ENCODE measurements at places on chromosomes 6 and 20.
A peak's percentile ranks its signal among the peaks of the same experiment; 100 is the strongest.

- no peak for DNase-seq
Observed at GRCh38 chr20:13260650-13261279, 39.7 kb downstream of the ISM1 start.

GRCh38 chr6:6823568-6824224 lies 235.2 kb downstream of the LY86 start:
- no peak for DNase-seq

DNA sequence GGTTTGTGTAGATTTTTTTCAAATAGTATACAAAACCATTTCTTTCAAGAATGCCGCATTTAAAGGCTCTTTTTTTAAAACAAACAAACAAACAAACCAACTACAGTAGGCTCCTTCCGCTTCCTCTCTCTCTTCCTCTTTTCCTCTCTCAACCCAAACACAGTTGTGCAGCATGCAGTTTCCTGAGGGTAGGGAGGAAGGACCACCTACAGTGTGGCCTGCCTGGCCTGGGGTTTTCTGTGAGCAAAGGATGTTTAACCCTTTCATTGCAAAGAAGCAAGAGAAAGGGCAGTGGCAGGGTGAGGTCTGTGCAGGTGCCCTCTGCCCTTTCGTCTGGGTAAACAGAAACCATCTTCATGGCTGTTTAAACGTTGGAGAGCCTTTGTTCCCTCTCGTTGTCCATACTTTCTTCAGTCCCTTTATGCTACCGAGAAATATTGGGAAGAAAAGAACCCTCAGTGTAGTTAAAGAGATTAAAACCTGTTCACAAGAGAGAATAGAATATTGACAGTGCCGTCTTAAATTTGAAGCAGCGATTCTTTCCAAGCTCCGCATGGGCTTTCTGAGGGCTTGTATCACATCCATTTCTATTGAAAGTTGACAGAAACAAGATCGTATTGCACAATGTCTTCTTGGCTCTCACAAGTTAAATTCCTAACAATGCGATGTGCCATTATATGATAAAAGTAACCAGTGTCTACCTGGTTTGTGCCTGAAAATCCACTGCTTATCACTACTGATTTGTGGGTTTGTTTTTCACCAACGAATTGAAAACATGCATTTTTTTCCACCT lies 215.5 kb upstream of the SNX9 start:
- no peak for DNase-seq

- DNase-seq = no peak
Observed at GRCh38 chr6:36340306-36340617, 3.6 kb upstream of the BNIP5 start.

DNA sequence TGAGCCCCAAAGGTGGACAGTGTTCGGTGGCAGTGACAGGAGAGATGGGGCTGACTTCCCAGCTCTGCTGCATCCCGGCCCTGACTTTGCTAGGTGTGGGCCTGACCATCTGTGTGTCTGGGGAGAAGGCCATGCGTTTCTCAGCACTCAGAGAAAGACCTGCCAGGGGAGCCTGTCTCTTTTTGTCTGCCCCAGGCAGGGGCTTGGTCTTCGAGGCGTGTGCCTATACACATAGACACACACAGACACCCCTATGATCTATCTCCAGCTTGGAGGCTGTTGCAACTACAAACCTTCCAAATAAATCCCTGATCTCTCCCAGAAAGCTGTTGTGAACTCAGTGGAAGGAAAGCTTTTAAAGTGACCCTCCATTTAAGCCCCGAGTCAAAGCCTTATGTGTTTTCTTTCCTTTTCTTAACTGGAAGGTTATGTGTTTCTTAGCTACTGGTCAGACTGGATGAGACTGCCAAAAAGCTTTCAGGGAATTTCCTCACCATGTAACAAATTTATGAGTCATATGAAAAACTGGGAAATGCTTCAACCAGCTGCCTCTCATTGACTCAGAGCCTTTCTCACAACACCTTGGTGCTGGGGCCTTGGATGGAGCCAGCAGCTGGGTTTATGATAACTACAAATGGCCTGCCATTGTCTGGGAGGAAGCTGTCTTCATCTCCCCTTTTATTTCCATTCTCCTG lies 102.6 kb downstream of the CDC5L start:
- no peak for DNase-seq

GRCh38 chr6:149319422-149319821 lies 1.9 kb downstream of the TAB2 start:
- no peak for DNase-seq

- DNase-seq = no peak
Observed at GRCh38 chr20:48454671-48455490, 372.9 kb downstream of the PREX1 start.

- DNase-seq = no peak
Observed at GRCh38 chr20:14543040-14543439, 205.6 kb upstream of the FLRT3 start.

DNA sequence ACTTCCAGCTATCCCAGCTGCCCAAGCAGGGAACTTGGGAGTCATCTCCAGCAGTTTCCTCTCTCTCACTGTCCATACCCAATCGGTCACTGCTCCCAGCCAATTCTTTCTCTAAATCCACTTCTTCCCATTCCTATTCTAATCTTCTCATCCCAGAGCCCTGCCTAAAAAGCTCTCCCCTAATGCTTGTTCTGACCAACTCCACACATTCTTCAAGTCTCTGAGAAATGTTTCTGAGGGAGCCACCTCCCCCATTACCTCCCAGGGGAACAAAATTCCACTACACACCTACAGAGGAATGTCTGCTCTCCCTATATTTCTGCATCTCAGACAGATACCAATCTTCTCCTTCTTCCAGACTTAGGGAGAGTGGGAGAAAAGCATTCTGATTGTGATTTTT lies 14.0 kb downstream of the SLC17A4 start:
- no peak for DNase-seq

DNA sequence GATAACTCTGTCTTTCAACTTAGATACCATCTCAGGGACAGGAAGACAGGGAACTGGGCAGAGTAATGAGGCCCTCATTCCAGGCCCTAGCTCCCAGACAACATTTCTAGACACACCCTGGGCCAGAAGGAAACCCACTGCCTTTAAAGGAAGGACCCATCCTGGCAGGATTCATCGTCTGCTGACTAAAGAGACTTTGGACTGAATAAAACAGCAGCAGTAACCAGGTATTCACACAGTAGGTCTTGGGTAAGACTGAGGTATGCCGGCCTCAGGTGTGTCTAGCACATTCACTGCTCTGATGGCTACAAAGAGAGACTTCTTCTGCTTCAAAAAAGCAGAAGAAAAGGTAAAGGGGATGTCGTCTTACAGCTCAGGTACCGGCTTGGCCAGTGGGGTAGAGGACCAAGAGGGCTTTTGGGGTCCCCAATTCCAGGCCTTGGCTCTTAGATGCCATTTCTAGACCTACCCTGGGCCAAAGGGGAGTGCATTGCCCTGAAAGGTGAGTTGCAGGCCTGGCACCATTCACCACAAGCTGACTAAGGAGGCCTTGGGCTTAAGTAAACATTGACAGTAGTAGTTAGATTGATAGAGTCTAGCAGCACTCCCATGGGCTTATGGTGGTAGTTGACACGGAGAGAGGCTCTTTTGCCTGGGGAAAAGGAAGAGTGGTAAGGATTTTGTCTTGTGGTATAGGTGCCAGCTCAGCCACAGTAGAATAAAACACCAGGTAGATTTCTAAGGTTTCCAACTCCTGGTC lies 13.4 kb downstream of the SNX14 start:
- DNase-seq = no peak

- no peak for DNase-seq
Observed at GRCh38 chr20:38156888-38157634, 8.0 kb downstream of the TGM2 start.

GRCh38 chr20:48267860-48268633 lies 482.8 kb upstream of the SULF2 start:
- no peak for DNase-seq

- DNase-seq = peak; percentile 42
Observed at GRCh38 chr6:150865406-150866146, at the start of gene MTHFD1L. Gene MTHFD1L, plus strand, starts transcription at chr6:150865702. Its CDS starts 121 bp downstream, at chr6:150865823.

DNA sequence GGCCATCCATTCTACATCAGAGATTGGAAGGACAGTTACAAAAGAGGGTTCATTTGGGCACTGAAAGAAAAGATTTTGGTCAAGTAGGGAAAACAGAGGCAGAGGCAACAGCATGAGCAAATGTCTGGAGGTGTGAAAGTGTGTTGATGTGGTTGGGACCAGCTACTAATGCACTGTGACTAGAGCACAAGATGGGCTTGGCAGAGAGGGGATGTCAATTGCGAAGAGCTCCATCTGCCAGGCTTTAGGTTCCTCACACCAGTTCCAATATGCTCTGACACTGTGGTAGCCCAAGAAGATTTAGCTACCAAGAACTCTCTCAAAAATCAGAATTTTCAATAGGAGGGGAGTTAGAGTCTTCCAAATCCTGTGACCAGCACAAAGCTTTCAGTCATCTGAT lies 42.1 kb downstream of the TRAF3IP2 start:
- no peak for DNase-seq
